ENCODE measurements at places on chromosomes 5 and 9. TPM values are rescaled to one million over a fixed set of nuclear protein-coding genes. Genes with fewer than 3 reads are reported as not detected.

MARCHF3 gene
- 4.5 TPM for total RNA-seq

SPEF2 gene
- total RNA-seq: 9.6 TPM

DNA sequence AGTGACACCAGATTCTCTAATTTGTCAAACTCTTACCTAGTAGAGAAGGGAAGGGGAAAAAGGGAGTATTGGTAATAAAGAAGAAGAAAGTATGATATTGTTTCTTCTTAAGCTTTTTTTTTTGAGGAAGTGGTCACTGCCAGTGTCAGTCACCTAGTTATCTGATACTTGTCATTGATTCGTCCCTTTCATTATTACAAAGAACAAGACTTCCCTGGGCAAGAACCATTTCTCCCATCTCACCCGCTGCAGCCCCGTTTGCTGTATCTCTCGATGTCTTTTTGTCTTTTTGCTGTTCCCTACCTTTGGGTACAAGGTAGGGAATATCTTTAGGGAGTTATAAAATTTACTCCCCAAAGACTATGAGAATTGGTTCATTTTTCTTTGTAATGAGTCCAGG, 249.0 kb downstream of the ARHGAP26 start:
- DNase-seq: no peak

DNA sequence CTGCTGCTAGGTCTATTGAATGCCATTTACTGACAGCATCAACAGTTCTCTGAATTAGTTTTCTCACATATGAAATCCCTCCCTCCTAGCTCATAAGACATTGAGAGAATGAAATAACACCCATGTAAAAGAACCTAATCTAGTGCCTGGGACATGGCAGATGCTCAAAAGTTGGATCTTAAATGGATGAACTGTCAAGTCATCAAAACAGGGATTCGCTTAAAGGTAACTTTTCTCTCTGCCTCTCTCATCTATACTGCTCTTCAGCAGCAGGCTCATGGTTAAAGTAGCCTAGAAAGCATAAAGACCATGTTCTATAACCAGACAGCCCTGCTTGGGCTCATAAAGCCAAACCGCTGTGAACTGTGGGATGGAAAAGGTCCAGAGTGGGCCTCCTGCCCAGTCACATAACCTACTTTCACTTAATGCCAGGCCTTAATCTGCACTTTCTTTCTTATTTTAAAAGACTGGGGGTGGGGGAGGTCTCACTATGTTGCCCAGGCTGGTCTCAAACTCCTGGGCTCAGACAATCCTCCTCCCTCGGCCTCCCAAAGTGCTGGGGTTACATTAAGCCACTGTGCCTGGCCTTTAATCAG, 3.7 kb downstream of the TMEM245 start:
- DNase-seq: no peak

Data from tibial nerve (tissue), 4 donors.